Mesangial cell (primary cell): ENCODE measurements at places on chromosomes 4 and X. TPM values are rescaled to one million over a fixed set of nuclear protein-coding genes. Genes with fewer than 3 reads are reported as not detected.

IL9R gene
- total RNA-seq, result not detected in 2 replicates

TCP11X2 gene
- not detected in 2 replicates for total RNA-seq

TMEM156 gene
- total RNA-seq, result 0.51 and 7.7 TPM in 2 replicates

EBP gene
- 71.2 and 154 TPM in 2 replicates for total RNA-seq

ATP2B3 gene
- under 0.01 TPM in 1 of 2 replicates, not detected in the other for total RNA-seq

SYP gene
- 1.5 TPM in 1 of 2 replicates, not detected in the other for total RNA-seq

SLIT2 gene
- total RNA-seq, result 3.7 and 9.0 TPM in 2 replicates

ITGB1BP2 gene
- total RNA-seq, result 0.38 and 1.6 TPM in 2 replicates

FAM47C gene
- not detected in 2 replicates for total RNA-seq

MSN gene
- total RNA-seq, result 184 and 308 TPM in 2 replicates

ENPEP gene
- 3.9 and 30.6 TPM in 2 replicates for total RNA-seq

VCX3A gene
- total RNA-seq, result not detected in 2 replicates

PDCL2 gene
- not detected in 2 replicates for total RNA-seq

FAM114A1 gene
- total RNA-seq, result 101 and 125 TPM in 2 replicates

PASD1 gene
- total RNA-seq, result not detected in 2 replicates

MAGEC1 gene
- not detected in 2 replicates for total RNA-seq

FGFR3 gene
- total RNA-seq, result 2.4 and 17.5 TPM in 2 replicates

CFAP99 gene
- total RNA-seq, result not detected in 2 replicates

PHEX gene
- total RNA-seq, result under 0.01 and 0.33 TPM in 2 replicates

HTRA3 gene
- 2.1 and 3.8 TPM in 2 replicates for total RNA-seq

AFM gene
- total RNA-seq, result not detected in 2 replicates

USP17L5 gene
- not detected in 2 replicates for total RNA-seq

XKRX gene
- not detected in 2 replicates for total RNA-seq

EFHC2 gene
- total RNA-seq, result 0.33 and 0.51 TPM in 2 replicates

ETNPPL gene
- total RNA-seq, result 0.16 TPM in 1 of 2 replicates, not detected in the other

SPANXC gene
- total RNA-seq, result not detected in 2 replicates

DCHS2 gene
- 0.49 and 6.6 TPM in 2 replicates for total RNA-seq

PFKFB1 gene
- total RNA-seq, result not detected in 2 replicates

BCAP31 gene
- 78.3 and 104 TPM in 2 replicates for total RNA-seq

RHOXF2 gene
- not detected in 2 replicates for total RNA-seq

FTHL17 gene
- total RNA-seq, result not detected in 2 replicates
